ENCODE measurements at places on chromosomes 12 and 14.

DNA sequence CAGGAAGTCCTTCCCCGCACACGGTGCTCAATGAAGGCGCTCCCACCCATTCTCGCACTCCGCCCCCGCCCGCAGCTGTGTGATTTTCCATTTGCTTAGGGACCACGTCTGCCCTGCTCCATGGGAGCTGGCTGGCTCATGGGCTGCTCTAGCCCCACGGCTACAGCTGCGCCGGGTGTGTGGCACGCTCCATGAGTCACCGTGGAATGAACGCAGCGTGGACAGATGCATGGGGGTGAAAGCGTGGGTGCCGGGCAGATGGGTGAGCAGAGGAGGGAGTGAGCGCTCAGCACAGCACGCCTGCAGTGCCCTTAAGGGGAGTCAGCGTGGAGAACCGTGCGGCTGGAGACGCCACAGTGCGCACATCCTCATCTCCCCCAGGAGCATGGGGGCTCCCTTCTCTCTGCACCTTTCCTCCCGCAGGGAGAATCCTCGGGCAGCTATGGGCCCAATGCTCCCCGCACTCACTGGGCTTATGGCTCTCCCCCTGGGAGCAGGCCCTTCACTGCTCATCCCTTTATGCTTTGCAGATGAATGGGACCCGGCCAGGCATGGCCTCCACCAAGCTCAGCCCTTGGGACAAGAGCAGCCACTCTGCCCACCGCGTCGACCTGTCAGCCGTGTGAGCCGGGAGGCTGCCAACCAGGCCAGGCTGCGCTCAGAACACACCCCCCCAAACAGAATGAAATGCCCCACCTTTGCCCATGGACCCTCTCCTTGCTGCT, 185.1 kb downstream of the ADGRD1 start:
- DNase-seq = no peak

DNA sequence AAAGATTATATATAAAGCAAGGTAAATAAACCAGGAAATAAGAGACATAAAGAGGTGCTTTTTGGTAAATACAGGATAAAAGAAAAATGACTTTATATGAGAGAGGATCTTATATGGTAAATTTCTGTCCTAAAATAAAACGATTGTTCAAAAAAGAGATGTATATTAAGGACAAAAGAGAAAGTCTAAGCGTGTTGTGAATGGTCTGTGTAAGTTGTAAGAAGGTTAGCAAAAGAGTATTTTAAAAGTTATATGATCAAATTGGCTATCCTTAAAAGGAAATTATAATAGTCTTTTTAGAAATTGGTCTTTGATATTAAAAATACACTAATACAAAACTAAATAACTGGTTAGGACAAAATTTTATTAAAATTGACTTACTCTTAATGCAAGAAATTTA, 14.1 kb upstream of the ACSM4 start:
- no peak for DNase-seq

- no peak for DNase-seq
These were observed 123.5 kb upstream of the RFLNA start for GRCh38 chr12:124171231-124171979.

GRCh38 chr12:30026621-30027234, 243.0 kb upstream of the TMTC1 start:
- DNase-seq = no peak

DNA sequence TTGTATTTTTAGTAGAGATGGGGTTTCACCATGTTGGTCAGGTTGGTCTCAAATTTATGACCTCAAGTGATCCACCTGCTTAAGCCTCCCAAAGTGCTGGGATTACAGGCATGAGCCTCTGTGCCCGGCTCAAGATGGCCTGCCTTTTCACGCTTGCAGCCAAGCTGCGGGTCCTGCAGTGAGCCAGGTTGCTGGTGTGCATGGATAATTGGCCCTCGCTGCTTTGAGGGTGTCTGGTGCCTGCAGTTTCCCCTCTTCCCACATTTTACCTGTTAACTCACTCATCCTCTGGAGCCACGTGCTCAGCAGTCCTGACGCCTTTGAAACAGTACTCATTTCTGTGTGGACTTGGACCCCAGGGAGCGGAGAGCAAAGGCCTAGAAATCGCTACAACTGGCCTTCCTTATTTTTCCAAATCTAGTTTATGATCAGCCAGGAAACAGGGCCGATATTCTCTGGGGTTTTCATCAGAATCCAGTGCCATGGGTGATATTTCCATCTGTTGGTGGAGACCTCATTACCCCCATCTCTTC, 42.2 kb downstream of the TPCN1 start:
- no peak for DNase-seq

DNA sequence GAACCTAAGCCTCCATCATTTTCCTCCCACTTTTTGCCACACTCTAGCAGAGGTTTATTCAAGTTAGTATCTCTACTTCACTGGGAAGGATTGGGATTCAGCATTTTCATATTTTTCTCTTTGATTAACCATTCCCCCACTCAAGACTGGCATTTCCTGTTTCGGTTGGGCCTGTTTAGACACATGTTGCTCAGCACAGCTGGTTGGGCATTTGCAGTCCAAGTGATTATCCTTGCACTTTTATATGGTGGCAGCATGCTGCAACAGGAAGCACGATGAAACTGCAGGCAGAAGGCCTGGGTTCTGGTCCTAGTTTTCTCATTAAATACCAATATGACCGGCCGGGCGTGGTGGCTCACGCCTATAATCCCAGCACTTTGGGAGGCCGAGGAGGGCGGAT, 182.9 kb upstream of the GRIN2B start:
- no peak for DNase-seq

DNA sequence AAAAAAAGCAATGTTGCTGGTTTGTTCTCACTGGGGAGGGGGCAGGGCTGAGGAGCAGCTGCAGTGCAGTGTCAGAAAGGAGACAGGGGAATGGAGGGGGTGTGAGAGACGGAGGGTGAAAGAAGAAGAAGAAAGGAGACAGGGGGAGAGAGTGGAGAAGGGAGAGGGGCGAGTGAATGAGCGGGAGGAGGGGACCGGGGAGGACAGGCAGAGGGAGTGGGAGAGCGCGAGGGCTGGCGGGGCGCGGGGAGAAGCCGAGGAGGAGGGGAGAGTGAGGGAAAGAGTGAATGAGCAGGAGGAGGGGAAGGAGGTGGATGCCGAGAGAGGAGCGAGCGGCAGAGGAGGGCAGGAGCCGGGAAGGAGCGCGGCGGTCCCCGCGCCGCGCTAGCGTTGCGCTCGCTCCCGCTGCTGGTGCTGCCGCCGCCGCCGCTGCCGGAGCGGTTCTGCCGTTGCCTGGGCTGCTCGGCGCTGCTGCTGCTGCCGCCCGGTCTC, at the start of gene NOVA1:
NOVA1 (minus strand) TSS at position 445 of the 492 bp plus-strand sequence. CDS start 597 bp downstream, outside the sequence.
- no peak for DNase-seq
